HAP-1 (cell line): ENCODE measurements at places on chromosomes 13 and 19.

DNA sequence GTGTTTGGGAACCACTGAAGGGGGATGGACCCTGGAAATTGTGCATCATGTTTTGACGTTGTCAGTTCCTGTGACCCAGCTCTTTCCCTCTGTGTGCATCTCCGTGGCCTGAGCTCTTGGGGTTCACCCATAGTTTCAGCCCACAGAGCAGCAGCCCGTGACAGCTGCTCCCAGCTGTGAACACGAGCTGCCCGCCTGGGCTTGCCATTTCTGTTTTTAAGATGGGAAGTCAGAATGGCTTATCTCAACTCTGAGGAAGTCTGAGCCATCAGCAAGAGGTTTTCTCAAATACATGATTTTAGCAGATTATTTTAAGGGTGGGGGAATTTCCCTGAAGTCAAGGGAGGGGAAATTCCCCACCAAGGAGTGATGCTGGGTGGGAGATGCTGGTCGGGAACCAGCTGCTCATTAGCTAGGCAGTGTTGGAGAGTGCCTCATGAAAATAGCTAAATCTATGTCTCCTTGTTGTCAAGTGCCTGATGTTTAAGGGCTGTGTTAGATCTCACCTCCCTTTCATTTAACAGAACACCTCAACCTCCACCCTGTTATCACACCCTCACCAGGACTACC, 34.8 kb upstream of the C1QTNF9 start:
- no peak for DNase-seq

DNA sequence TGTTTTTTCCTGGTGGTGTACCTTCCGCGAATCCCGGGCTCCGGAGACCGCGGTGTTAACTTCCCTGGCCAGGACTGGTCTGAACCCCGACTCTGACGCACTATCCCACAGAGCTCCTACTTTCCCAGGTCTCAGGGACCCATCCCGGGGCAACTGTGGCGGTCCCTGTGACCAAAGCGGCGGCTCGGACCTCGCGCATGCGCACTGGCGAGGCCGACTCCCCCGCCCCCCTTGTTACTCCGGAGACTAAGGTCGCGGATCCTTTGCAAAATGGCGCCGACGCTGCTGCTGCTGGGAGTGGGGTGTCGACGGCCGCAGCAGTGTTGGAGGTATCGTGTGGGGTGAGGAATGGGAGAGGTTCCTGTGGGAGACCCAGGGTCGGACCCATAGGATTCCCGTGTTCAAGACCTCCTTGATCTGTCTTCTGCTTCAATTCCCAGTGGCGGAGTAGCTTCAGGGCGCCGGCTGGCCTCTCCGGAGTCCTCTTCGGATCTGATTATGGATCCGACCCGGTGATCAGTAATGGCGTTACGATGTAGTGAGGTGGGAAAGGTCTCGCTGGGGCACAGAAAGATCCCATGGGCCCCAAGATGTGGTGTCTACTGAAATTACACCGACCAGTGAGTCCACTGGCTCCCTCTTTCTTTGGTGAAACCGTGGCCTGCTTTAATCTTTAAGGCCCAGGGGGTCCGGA, 66.6 kb upstream of the ZNF527 start:
- DNase-seq: no peak

GRCh38 chr13:99386911-99387788, 80.0 kb upstream of the GPR183 start:
- peak; percentile 81 for DNase-seq

GRCh38 chr19:13981988-13982501, 24.1 kb downstream of the RFX1 start:
- DNase-seq: no peak

- DNase-seq: no peak
Observed at GRCh38 chr13:111130116-111130508, 15.0 kb downstream of the ARHGEF7 start.
